ENCODE measurements at places on chromosomes 12 and 14.

GRCh38 chr14:89215531-89215930, 201.5 kb downstream of the FOXN3 start:
- no peak for DNase-seq

DNA sequence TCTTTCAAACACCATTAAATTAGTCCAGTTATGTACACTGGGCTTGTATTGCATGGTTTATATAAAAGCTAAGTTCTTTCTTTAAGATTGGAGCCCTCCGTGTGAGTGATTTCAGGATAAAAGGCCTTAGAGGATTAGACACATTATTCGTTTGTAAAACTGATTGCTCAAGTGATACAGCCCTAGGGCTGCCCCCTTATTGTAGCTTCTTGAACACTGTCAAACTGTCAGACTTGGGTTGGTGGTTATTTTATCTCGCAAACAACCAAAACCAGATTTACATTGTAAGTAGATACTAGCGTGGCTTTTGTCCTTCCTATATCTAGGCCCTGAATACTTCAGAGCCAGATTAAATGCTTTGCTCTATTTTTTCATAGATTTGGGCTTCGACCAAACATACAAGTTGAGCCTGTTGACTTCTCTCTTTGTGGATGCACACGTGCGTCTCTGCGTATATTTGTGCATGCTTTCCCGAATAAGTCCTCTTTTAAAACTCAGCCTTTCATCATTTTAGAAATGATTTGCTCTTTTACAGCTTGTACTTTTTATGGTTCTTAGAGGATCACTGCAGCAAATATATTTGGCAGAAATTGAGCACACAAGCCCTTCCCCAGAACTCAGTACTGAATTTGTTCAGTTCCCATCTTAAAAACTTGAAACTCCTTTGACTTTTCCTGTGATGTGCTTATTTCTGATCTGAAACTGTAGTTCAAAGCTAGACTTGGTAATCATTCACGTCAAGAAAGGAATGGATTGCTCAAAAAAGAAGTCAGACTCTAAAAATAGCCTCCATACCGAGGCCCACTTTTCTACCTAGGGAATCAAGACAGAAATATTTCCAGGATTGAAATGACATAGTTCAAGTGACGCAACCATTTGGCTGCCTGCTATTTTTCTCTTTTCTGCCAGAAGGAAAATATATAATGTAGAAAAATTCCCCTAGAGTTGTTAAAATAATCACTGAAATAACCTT, 129.5 kb downstream of the ETV6 start:
- no peak for DNase-seq

- DNase-seq = no peak
Measured at GRCh38 chr14:91750634-91751198, 18.8 kb upstream of the CATSPERB start.

- no peak for DNase-seq
Measured at GRCh38 chr14:24465368-24465767, 22.8 kb upstream of the SDR39U1 start.

GRCh38 chr14:71680736-71681387, 251.4 kb upstream of the RGS6 start:
- DNase-seq = no peak

GRCh38 chr12:66119870-66120241, 10.7 kb downstream of the LLPH start:
- no peak for DNase-seq

- DNase-seq = no peak
Measured at GRCh38 chr14:33127531-33127930, 188.9 kb downstream of the NPAS3 start.

DNA sequence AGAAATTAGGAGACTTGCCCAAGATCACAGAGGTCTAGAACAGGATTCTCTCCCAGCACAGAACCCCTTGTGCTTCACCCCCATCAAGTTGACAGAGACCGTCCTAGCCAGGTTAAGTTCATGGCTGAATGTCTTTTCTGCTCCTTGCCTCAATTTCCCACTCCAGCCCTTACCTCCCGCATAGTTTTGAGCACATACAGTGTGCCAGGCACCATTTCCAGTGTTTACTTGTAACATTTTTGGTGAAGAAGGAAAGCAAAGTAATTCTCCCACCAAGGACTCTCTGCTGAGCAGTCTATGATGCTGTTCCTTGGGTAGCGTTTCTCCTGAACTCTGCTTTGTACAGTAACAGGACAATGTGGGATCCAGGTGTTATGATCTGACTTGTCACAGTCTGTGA, 1.2 kb downstream of the ABHD4 start:
- DNase-seq = no peak

GRCh38 chr12:1660304-1661187, 30.3 kb upstream of the ADIPOR2 start:
- peak; percentile 56 for DNase-seq

GRCh38 chr12:41184864-41185263, 3.3 kb upstream of the PDZRN4 start:
- DNase-seq = no peak

- peak; percentile 39 for DNase-seq
Measured at GRCh38 chr12:5043589-5044419, at the start of gene KCNA5. TSS of gene KCNA5 (plus strand) at chr12:5043879. CDS start at chr12:5044148, 269 bp downstream.

DNA sequence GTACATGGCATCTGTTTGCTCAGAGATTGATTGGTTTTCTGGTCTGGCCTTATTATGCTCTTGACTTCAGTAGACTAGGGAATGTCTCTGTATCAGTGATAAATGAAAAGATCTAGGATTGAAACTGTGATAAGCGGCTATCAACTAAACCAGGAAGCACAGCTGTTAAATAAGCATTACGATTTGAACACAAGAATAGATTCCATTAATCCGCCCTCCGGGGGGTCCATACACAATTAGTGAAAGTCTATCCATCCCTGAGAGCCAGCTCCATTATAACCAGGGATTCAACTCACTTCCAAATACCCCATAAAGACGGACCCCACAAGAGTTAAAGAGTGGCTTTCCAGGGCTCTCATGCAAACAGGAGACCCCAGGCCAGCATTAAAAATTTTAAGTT, 279.0 kb downstream of the GRIN2B start:
- no peak for DNase-seq

DNA sequence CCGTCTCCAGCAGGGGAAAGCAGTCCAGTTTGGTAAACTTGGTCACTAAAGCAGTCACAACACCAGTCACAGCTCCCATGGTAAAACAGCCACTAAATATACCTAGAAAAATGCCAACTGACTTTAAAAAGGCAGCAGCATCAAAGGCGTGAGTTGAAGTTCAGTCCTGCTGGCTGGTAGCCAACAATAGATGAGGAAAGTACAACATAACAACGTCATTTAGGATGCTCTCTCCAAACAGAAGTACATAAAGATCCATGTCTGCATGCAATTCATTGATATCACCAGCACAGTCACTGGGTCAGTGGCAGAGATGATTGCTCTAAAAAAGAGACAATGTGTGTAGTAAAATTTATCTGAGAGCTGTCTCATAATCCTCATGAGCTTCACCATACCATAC, 59.3 kb upstream of the TMPO start:
- no peak for DNase-seq

GRCh38 chr14:100533656-100534485, 53.3 kb downstream of the BEGAIN start:
- peak; percentile 13 for DNase-seq

DNA sequence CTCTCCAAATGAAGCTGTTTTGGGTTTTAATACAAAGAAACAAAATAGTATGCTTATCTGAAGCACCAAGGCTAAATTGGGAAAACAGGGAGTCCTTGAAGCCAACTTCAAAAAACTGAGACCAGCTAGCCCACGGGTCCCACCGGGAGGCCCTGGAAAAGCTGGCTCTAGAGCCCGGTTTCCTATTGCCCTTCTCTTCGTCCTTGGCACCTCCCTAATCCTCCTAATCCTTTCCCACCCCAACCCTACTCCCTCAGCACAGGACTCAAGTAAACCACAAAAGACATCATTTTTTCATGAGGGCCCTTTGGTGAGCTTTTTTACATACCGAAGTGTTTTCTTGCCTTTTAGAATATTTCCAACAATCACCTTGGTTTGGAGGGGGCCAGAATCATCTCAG, 11.3 kb downstream of the LRRC74A start:
- DNase-seq = no peak

- peak; percentile 68 for DNase-seq
Measured at GRCh38 chr12:89040146-89040964, 311.9 kb downstream of the DUSP6 start.

DNA sequence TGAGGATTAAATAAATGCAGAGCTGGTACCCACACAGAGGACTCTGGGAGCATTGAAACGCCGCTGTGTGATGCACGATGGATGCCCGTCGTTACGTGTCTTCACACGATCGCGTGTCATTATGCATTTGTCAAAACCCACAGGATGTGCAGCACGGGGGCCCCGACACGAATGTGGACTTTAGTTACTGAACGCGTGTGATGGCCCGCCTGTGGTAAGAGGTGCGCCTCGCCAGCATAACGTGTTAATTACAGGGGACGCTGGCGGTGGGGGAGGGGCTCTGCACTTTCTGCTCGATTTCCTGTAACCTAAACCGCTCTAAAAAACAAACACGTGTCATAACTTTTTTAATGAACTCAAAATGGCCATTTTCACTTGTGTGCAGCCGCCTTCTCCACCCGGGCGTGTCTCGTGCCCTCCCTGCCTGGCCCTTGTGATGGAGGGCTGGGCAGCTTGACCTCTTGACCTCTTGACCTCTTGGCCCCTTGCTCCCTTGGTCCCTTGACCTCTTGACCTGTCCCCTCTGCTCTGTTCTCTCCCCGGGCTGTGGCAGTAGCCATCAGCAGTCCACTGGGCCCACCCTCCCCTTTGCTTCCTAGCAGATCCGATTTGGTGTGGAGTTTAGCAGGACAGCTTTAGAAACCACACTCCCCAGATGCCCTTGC, 33.7 kb upstream of the GALNT9 start:
- no peak for DNase-seq

GRCh38 chr12:57631566-57632072, 1.4 kb downstream of the B4GALNT1 start:
- DNase-seq = no peak

DNA sequence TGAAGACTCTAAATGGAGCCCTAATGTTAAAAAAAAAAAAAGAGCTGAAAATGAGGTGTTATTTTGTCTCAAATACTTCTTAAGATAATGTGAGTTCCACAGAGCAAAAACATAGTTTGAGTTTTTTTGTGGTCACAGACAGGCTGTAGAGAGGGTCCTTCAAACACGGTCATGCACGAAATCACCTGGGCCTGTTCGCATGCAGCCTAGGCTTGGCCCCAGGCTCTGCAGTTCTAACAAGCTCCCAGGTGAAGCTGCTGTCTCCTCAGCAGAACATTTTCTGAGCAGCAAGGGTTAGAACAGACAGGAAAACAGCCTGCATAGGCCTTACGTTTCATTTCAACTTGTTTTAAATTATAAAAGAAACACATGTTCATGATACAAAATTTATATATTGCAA, 65.4 kb upstream of the TBPL2 start:
- no peak for DNase-seq

GRCh38 chr14:71638523-71639196, 293.6 kb upstream of the RGS6 start:
- DNase-seq = no peak

GRCh38 chr12:120851944-120852343, 52.2 kb downstream of the SPPL3 start:
- no peak for DNase-seq

Data from CD4-positive, alpha-beta T cell treated with Interleukin-15 for 1 hour (primary cell).